Stimulated activated naive CD4-positive, alpha-beta T cell treated with Interleukin-2 at 50 U/mL for 16 hours (primary cell): ENCODE measurements at places on chromosomes 7 and 10.

- no peak for DNase-seq
Observed at GRCh38 chr7:112296432-112296831, 89.9 kb downstream of the ZNF277 start.

- no peak for DNase-seq
Observed at GRCh38 chr7:105256761-105257231, 131.9 kb downstream of the SRPK2 start.

- DNase-seq, result no peak
Observed at GRCh38 chr10:124532106-124532641, 70.6 kb downstream of the LHPP start.

DNA sequence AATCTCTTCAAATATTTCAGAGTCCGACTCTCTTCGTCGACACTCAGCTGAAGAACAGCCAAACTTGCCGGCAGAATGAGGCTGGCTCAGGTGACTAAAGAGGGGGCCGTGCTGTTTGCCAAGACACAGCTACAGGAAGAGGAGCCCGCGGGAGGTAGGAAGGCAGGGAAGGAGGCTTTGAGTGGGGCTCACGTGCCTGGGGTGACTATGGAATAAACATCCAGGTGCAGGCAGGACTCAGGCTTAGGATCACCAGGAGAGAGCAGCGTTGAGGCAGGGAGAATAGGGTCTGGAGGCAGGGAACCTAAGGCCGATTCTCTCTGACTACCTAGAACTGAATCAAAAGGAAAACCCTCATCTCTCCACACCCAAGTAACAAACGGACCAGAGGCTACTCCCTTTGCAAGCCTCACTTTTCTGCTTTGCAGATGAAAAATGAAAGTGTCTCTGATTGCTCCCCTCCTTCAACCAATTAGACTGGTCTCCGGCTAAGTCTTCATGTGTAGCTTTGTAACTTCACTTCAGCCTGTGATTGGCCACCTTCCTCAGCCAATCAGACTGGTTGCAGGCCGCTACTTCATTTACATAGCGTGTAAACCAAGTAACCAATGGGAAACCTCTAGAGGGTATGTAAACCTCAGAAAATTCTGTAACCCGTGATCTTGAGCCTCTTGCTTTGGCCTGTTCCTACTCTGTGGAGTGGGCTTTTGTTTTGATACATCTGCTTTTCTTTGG, 19.7 kb upstream of the BNIP3 start:
- no peak for DNase-seq

DNA sequence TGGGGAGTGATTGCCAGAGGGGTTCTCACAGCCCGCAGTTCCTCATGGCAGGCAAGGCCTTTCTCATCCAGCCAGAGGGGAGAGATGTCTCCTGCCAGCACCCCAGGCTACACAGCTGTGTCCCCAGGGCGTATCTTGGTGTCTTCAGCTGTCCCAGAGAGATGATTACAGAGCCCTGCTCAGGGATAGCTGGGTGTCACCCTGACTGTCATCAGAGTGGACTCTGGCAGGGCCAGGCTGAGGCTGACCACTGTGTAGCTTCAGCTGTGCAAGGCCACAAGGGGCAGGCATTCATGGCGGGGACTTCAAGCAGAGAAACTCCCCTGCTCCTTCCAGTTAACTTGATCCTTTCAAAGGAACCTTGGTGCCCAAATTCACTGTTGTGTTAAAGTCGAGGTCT, 124.2 kb downstream of the RGS10 start:
- no peak for DNase-seq

GRCh38 chr10:83373671-83374070, 765.6 kb upstream of the GHITM start:
- DNase-seq, result no peak

DNA sequence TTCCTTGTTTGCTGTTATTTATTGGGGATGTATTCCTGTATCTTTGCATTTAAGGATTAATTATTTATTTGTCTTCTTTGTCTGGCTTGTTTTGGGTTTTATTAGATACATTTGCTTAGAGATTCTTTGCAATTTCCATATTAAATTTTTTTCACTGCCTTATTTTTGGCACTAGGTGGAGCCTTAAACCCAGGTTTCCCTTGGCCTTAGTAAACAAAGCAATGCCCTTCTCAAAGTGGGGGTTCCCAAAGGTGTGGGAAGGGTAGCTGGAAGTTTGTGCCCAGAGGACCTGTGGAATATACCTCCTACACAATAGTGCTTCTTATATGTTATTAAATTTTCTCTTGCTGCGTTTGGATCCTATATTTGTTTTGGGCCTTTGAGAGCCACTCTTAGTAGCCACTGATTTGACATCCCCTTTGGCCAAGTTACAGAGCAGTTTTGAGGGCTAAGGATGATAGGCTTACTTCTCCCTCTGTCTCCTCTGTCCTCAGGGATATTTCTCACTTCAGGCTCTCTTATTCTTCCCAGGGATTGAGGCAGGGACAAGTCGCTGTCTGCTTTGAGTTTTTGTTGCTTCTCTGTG, 162.3 kb downstream of the ITGB1 start:
- no peak for DNase-seq

DNA sequence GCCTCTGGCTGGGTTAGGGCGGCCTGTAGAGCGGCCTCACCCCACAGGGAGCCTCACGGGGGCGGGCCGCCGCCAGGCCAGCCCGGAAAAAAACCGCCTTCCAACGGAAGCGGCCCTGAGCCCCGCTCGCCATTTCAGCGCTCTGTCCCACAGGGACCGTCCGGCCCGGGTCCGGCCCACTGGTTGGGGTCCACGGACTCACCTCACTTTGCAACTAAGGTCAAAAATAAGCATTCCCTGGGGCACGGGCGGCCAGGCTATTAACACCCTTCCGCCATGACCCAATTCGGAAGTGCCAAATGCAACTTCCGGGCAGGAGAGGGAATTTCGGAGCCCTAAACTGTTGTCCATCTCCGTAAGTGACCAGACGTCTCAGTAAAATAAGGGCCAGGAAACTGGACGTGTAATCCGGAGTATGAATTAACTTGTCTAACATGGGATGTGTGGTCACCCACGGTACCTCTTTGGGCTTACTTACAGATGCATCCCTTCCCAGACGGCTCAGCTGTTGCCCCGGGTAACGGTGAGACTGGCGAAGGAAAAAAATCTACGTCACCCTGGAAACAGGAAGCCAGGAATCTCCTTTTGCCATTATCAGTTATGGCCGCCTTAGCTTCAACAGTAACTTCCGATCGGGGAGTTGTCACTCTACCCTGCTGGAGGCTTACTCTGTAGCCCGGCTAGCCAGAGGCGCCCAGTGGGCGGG, at the start of gene BBIP1:
BBIP1 (minus strand) TSS at position 538 of the 706 bp plus-strand sequence. CDS start 1,023 bp downstream, outside the sequence.
- DNase-seq, result no peak

GRCh38 chr7:117871778-117872538, 1.3 kb downstream of the CTTNBP2 start:
- DNase-seq, result no peak

- no peak for DNase-seq
Observed at GRCh38 chr10:61021926-61022325, 77.9 kb upstream of the RHOBTB1 start.

- no peak for DNase-seq
Observed at GRCh38 chr10:8095959-8096358, 41.5 kb downstream of the GATA3 start.

DNA sequence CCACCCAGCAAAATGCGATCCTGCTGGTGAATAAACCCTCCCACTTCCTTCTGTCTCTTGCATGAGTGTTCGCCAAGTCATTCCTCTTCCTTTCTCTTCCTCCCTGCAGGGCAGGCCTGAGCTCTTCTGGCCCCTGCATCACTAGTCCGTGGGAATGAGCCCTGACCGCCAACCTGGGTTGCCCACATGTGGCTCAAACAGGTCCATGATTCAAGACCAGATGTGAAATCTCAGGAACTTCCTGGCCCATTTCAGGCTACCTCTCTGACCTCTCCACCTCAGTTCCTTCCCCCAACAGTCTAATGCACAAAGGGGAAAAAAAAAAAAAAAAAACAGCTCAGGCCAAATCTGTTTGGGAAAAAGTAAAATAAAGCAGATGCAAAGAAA, 5.4 kb upstream of the YWHAG start:
- DNase-seq, result no peak

DNA sequence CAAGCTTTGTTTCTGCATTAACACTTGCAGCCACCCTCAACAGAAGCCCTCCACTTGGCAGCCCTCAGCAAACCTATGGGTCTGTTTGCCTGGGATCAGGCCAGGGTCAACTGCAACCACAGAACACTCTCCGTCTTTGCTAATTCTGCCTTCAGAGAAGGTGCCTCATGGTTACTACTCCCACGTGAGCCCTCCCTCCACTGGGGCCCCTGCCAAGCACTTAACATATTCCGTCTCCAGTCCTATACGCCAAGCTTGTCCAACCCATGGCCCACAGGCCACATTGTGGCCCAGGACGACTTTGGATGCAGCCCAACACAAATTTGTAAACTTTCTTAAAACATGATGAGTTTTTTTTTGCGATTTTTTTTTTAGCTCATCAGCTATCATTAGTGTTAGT, 54.7 kb downstream of the HSPA12A start:
- no peak for DNase-seq

- no peak for DNase-seq
Observed at GRCh38 chr10:13483073-13483472, 45.7 kb downstream of the BEND7 start.

GRCh38 chr7:105502173-105502572, 19.9 kb downstream of the PUS7 start:
- no peak for DNase-seq

GRCh38 chr10:116873134-116873533, 23.8 kb downstream of the ENO4 start:
- DNase-seq, result no peak

GRCh38 chr7:88301924-88302323, 4.8 kb downstream of the STEAP4 start:
- no peak for DNase-seq

GRCh38 chr7:41886262-41886900, 183.5 kb upstream of the INHBA start:
- DNase-seq, result no peak

- DNase-seq, result no peak
Observed at GRCh38 chr10:73647875-73648651, 6.8 kb upstream of the MYOZ1 start.

- peak; percentile 6 for DNase-seq
Observed at GRCh38 chr7:26365077-26365900, 73.6 kb downstream of the SNX10 start.

GRCh38 chr10:26706936-26707335, 9.4 kb downstream of the PDSS1 start:
- DNase-seq, result no peak

DNA sequence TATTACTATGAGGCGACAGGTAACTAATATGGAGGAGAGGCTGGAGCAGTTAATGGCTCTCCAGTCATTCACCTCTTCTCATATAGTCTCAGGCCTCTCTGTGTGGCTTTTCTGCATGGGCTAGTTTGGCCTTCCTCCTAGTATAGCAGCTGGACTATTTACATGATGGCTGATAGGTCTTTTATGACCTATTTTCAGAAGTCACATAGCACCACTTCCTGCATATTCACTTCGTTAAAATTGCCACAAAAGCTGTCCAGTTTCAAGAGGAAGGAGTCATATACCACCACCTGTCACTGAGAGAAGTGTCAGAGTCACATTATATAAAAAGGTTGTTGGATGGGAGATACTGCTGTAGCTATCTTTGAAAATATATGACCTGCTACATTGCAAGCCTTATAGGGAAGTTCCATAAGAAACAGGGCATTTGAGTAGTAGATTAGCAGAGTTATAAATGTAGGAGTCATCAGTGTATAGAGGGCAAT, 8.0 kb upstream of the DMTF1 start:
- DNase-seq, result no peak

GRCh38 chr7:9242636-9243035, 809.2 kb downstream of the NXPH1 start:
- no peak for DNase-seq

GRCh38 chr10:32408690-32409089, 37.2 kb upstream of the CCDC7 start:
- no peak for DNase-seq

DNA sequence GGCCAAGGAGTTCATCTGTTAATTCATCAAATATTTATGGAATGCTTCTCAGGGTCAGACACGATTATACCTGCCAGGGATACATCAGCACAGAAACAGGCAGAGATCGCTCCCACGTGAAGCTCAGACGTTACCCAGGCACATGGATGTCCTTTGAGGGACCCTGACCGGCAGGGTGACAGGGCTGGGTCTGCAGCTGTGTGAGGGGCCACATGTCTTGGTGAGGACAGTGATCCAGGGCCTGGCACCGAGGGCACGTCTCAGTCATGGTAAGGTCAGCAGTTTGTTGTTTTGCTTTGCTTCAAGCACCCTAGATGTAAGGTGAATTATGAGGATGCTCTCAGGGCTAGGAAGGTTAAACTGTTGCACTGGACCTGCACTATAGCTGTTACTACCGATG, 227.9 kb downstream of the WDR37 start:
- no peak for DNase-seq

DNA sequence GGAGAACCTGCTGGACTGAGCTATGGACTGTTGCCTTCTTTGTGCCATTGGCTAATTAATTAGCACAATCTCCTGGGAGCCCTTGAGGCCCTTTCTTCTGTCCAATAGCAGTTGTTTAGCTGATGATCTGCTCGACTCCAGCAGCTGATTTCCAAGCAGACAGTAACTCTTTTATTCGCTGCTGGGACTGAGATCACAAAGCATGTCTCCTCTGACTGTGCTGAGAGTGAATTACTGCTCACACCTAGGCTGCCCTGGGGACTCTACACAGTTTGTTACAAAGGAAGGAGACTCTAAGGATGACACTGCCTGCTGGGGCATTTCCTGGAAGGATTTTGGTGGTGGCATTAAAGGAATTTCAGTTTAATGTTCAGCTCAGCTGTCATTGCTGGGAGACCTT, 31.4 kb downstream of the CASP7 start:
- no peak for DNase-seq

GRCh38 chr7:27198871-27199801, 755 bp downstream of the HOXA13 start:
- DNase-seq, result no peak

DNA sequence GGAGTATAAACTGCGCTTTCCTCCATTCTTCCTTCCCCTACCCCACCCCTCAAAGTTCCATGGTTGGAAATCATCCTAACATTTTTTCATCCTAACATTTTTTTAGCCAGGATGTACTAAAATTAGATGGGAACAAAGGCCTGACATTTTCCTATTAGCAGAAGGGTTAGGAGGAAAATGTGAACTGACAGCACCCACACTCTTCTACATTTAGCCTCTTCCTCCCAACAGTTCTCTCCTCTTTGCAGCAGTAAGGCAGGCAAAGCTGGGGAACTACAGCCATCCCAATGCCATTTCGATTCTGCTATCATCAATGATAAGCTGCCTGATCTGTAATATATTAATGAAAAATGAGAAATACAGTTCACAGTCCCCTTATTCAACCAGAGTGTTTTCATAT, 11.4 kb upstream of the FAM53B start:
- DNase-seq, result no peak

- no peak for DNase-seq
Observed at GRCh38 chr7:104784686-104785085, 229.3 kb upstream of the KMT2E start.

- DNase-seq, result no peak
Observed at GRCh38 chr7:135322571-135323340, 89.1 kb downstream of the STRA8 start.
